ENCODE measurements at places on chromosomes 4 and X.

GRCh38 chr4:123676890-123677229, 280.3 kb downstream of the SPRY1 start:
- no peak for DNase-seq

- no peak for DNase-seq
Observed at GRCh38 chr4:161411901-161412300, 751.9 kb downstream of the FSTL5 start.

DNA sequence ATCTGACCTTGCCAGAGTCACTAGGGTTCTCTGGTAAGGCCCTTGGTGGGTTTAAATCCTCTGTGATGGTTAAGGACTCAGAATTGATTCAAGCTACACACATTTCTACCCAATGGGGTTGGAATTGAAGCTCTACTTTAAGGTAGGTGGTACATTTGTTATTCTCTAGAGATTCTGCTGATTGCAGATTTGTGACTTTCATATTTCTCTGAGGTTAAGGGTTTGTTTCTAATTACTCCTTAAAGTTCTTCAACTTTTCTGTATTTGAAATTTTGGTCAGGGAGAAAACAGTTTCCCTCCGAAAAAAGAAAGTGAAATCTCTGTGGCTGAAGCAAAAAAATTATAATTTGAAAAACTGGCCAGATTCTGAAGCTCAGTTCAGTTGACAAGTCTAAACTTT, 25.8 kb upstream of the USP46 start:
- no peak for DNase-seq

GRCh38 chr4:108126806-108127205, 41.9 kb downstream of the LEF1 start:
- DNase-seq: no peak

DNA sequence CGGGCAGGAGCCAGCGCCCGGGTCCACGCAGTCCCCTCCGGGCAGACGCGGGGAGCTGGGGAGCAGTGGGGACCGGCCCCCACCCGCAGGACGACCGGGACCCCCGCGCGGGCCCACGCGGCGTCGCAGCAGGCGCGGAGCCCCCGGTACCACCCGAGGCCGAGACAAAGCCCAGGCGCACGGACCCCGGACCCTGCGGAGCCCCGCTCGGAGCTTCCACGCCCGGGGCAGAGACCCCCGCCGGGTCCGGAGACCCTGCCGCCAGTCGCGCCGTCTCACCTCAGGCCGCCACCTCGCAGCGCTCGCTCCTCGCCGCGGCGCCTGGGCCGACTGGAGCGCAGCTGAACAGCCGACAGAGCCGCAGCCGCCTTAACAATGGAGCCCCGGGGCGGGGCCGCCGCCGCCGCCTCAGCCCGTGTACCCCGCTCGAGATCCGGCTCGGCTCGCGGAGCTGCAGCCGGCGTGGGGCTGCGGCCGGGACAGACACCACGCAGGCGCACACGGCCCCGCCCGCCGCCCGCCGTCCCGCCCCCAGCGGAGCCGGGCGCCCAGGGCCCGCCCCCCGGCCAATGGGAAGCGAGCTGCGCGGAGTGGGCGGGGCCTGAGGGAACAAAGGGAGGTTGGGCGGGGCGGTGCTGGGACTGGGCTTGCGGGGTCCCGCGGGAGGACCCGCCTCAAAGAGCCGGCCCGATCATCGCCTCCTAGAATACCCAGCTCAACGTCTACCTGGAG, at the start of gene AFAP1:
Gene AFAP1, minus strand, starts transcription at position 485 of the 732 bp plus-strand sequence. CDS start 67,783 bp downstream, outside the sequence.
- peak; percentile 89 for DNase-seq

GRCh38 chrX:44291468-44292092, 51.9 kb downstream of the EFHC2 start:
- no peak for DNase-seq

DNA sequence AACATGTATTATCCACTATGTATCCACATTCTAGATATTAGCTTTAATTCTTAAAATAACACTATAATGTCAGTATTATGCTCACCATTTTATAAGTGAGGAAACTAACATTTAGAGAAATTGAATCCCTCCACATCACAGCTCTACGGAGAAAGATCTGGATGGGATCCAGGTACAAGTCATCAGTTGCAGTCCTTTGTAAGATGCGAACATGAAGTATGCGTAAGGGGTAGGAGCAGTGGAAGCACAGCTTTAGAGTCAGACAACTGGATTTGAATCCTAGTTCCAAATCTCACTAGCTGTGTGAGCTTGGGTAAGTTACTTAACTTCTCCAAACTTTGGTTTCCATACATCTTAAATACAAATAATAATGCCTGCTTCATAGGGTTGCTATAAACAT, 162.5 kb downstream of the ATP10D start:
- DNase-seq: no peak

GRCh38 chrX:103730796-103731493, 20.2 kb downstream of the TMEM31 start:
- DNase-seq: no peak

GRCh38 chr4:145939441-145939750, 773 bp upstream of the ZNF827 start:
- DNase-seq: no peak

DNA sequence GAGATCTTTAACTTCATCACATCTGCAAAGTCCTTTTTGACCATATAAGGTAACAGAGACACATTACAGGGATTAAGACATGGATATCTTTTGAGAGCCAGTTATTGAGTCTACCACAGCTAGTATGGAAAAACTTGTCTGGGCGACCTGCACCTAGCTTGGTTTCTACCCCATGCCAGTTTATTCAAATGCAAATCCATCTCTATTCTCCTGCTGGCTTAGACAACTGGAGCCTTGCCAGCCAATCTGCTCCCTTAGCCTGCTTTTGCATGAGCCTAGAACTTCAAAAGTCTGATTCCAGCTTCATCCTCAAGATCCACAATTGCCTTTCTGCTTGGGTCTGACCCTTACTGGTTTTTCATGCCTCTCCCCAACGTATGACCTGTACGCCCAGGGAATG, 212.0 kb upstream of the AFF2 start:
- no peak for DNase-seq
